Stimulated activated naive CD4-positive, alpha-beta T cell treated with Interleukin-2 at 50 U/mL for 16 hours (primary cell): ENCODE measurements at places on chromosomes 13 and 19.

- DNase-seq: no peak
These were observed 18.6 kb upstream of the ZNF816 start for GRCh38 chr19:52981329-52981728.

GRCh38 chr13:25215253-25215575 lies 43.1 kb upstream of the AMER2 start:
- DNase-seq: no peak

DNA sequence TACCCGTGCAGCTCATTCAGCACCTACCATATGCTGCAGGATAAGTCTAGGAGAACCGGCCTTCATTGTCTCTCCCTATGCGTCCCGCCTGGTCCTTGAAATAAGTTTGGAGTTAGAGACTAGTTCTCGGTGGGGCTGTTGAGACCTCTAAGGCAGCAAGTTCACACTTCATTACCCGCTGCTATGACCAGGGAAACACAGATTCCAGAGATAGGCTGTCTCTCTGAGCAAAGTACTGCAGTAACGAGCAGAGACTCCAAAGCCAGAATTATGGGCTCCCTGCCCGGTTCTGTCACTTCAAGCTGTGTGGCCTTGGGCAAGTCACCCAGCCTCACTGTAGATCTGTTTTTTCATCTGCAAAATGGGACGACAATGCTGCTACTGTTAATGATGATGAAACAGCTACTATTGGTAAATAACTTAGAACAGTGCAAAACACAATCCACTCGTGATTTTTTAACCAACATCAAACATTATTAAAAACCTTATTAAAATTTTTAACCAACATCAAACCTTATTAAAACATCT lies 184.1 kb downstream of the USP12 start:
- no peak for DNase-seq

DNA sequence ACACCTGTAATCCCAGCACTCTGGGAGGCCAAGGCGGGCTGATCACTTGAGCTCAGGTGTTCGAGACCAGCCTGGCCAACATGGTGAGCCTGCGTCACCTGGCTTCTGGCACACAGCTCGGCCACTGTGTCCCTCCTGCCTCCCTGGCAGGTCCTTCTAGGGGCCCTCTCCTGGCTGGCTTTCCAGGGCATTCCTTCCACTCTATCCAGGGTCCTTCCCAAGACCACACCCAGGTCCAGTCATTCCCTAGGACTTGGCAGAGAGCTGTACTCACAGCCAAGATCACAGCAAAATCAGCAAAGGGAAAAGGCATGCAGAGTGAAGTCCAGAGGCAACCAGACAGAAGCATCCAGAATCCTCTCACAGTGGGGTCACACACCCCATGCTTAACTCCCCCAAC lies 9.7 kb upstream of the HSH2D start:
- DNase-seq: no peak

GRCh38 chr19:51294211-51294976 lies 17.1 kb upstream of the IGLON5 start:
- no peak for DNase-seq

DNA sequence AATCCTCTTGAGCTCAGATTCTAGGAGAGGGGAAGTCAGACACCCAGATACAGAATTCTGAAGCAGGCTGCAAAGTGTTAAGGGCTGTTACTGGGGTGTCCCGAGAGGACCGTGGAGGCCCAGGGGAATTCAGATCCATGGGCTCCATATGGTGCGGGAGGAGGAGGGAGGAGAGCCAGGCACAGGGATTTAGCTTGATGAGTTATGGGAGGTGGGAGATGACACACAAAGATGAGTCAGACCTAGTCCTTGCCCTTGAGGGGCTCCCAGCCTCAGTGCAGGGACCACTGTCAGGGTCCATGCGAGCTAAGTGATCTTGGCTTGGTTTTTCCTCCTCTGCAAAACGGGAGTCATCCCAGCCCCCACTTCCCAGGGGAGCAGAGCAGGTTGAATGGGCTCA lies 14.4 kb upstream of the GIPR start:
- no peak for DNase-seq

GRCh38 chr19:31535691-31536460 lies 186.6 kb upstream of the TSHZ3 start:
- no peak for DNase-seq

DNA sequence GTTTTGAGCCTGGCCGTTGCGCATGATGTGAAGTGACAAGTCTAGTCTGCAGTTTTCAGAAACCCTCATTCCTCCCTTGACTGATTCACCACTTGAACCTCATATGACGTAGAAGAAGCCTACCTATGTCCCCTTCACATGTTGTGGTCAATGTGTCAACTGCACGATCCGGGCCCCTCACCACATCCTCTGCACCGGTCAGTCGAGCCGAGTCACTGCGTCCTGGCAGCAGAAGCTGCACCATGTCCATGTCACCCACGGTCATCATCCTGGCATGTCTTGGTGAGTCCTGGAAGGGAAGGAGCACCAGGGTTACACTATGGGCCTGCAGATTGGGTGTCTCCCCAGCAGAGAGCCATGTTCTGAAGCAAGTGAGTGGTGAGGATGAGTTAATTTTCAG lies at the start of gene KIR2DL4:
KIR2DL4 (plus strand) TSS at position 201 of the 400 bp plus-strand sequence; CDS start at position 243, 42 bp downstream.
- no peak for DNase-seq

DNA sequence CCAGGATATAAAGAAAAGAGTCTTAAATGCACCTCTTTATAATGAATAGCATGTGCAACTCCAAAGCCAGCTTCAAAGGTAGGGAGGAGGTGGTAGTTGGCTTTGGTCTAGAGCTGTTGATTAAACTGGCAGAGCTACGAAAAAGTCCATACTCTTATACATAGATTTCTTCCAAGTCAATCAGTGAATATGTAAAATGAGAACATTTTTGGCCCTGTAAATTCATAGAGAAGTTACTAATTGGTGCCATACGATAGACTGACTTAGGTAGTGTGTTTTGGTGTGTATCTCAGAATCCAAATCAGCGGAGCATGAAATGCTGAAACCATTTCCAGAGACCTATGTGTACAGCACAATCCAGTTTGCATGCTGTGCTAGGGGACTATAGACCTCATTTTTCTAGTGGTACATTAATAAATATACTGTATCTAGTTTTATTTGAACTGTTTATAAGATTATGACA lies 17.1 kb upstream of the DPY19L3 start:
- no peak for DNase-seq

DNA sequence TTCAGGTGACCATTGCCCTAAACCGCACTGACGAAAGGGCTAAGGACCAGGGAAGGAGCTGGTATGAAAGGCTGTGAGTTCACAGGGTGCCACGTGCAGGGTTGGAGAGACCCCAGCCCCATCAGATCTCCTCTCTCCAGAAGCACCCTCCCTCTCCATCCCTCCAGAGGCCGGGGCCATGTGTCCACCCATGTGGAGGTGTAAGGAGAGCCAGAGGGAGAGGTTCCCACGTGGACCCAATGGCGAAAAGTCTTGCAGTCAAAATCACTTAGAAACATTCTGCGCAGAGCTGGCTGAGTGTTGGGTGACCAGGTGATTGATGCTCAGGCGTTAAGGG lies 168.3 kb downstream of the COL4A1 start:
- no peak for DNase-seq

DNA sequence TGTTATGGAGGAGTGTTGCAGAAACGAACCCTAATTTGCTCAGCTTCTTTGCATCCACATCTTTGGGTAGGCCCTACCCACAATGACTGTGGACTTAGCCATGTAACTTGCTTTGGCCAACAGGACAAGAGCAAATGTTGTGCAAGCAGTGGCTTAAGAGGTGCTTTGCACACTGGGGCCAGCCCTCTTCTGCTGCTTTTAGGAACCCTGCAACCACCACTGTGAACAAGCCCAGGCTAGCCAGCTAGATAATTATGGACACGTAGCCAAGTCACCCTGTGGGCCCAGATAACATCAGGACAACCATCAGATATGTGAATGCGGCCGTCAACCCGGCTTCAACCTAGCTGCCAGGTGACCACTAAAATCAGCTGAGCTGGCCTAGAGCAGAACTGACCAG lies 17.1 kb downstream of the C19orf47 start:
- DNase-seq: no peak

DNA sequence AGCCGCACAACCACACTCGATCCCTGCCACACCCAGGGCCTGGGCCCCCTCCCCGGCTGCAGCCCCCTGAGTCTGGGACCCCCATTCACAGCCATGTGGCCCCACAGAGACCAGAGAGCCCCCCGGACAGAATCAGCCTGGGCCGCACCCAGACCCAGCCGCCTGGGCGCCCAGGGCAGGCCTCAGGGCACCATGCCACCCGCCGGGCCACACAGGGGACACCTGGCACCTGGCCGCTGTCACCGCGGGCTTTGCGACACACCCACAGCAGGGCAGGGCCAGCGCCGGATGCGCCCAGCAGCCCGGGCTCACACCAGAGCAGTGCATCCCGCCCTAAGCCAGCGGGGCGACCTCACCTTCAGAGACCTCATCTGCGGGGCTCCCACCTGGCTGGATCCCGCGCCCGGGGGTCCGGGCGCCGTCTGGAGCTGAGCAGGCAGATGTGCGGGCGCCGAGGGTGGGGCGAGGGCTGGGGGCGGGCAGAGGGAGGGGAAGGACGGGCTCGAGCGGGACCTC lies 443 bp downstream of the TBXA2R start:
- DNase-seq: no peak

DNA sequence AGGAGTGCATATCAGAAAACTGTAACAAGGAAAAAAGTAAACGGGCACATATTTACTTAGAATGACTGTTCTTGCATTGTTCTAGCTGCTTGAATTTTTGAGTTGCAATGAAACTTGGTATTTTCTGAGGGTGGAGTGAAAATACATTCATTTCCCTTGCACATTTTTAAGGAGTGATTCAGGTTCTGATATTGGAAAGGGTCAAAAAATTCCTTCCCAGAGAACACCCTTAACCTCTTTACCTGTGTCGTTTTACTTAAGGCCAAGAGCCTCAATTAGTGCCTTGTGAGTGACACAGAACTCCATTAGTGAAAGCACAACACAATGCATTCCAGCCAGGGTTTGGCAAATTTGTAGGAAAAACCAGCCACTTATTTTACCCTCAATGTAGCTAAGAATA lies 2.3 kb downstream of the ITGBL1 start:
- no peak for DNase-seq

DNA sequence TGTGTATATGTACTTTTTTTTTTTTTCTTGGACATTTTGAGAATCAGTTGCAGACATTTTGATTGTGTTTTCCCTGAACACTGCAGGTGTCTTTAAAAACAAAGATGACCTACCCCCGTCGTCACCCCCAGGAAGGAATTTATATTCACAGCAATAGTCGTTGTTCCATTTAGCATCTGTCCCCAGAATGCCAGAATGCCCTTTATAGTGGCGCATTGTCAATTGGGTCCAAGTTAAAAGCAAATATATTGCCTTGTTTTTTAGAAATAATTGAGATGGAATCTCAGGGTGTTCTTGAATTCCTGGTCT lies 1.8 kb upstream of the RNF225 start:
- DNase-seq: no peak

DNA sequence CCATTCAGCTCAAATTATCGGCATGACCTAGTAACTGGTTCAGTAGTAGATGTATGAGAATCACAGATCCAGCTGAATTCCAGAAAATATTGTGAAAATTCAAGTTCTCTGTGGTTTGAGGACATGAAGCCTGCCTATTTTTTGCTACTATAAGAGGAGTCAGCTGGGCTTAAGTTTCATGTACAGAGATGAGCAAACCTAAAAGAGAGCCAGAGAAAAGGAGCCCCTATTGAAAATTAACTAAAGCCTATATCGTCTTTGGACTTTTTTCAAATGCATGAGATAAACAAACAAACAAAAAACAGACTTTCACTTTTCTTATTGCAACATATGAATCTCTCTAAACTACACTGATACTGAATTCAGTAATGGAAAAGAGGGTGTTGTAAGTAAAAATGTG lies 106.8 kb upstream of the SPRY2 start:
- no peak for DNase-seq

DNA sequence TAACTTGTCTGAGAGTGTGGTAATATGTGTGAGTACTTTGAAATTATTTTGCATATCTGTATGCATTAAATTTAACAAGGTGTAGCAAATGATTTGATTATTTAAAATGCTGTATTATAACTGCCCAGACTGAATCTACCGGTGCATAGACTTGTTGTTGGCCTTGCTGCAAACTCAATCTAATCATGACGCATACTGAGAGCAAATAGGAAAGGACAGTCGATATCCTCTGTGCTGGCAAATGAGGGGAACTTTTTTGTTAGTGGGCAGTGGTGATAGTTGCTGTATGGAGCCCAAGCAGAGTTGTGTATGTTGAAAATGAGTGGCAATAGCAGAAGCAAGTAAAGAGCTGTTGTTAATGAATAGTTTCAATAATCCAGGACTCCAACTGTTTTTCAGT lies 127.4 kb downstream of the LMO7 start:
- no peak for DNase-seq

DNA sequence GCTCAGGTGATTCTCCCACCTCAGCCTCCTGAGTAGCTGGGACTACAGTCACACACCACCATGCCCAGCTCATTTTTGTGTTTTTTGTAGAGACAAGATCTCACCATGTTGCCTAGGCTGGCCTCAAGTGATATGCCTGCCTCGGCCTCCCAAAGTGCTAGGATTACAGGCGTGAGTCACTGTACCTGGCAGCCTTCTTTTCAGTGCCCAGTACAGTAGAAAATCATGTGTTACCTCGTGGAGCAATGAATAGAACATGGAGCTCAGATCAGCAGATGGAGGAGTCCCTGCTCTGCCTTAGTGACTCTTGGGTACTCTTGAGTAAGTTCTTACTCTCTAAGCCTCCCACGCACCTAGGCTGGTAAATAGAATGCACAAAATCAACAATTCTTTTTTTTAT lies 44.7 kb downstream of the THSD1 start:
- DNase-seq: no peak

DNA sequence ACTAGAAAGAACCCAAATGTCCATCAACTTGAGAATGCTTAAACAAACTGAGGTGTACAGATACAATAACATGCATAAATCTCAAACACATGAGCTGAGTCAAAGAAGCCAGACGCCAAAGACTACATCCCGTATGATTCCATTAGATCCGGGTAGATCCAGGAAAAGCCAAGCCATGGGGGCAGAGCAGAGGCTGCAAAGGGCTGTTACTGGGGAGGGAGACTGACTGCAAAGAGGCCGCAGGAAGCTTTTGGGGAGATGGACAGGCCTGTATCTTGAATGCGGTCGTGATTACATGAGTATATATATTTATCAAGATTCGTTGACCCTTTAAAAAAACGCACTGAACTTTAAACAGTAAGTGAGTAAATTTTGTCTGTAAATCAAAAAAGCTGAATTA lies 28.7 kb downstream of the GGACT start:
- no peak for DNase-seq

- DNase-seq: no peak
These were observed 325.8 kb downstream of the LMO7 start for GRCh38 chr13:75961911-75962310.
